Smooth muscle cell of the umbilical artery (primary cell): ENCODE measurements at places on chromosomes 7 and 10. TPM values are rescaled to one million over a fixed set of nuclear protein-coding genes. Genes with fewer than 3 reads are reported as not detected.

The AQP1 gene
- 19.5 and 27.0 TPM in 2 replicates for total RNA-seq

The IQUB gene
- total RNA-seq, result 0.51 and 0.89 TPM in 2 replicates

The C10orf67 gene
- total RNA-seq, result 0.18 TPM in 1 of 2 replicates, not detected in the other

The ARHGEF5 gene
- total RNA-seq, result 0.23 and 0.89 TPM in 2 replicates

The OR13A1 gene
- total RNA-seq, result not detected in 2 replicates

The GJD4 gene
- total RNA-seq, result not detected in 2 replicates

The CRHR2 gene
- total RNA-seq, result not detected in 2 replicates

The CDNF gene
- 0.51 and 0.59 TPM in 2 replicates for total RNA-seq
